ENCODE measurements at places on chromosomes 6 and 20.

DNA sequence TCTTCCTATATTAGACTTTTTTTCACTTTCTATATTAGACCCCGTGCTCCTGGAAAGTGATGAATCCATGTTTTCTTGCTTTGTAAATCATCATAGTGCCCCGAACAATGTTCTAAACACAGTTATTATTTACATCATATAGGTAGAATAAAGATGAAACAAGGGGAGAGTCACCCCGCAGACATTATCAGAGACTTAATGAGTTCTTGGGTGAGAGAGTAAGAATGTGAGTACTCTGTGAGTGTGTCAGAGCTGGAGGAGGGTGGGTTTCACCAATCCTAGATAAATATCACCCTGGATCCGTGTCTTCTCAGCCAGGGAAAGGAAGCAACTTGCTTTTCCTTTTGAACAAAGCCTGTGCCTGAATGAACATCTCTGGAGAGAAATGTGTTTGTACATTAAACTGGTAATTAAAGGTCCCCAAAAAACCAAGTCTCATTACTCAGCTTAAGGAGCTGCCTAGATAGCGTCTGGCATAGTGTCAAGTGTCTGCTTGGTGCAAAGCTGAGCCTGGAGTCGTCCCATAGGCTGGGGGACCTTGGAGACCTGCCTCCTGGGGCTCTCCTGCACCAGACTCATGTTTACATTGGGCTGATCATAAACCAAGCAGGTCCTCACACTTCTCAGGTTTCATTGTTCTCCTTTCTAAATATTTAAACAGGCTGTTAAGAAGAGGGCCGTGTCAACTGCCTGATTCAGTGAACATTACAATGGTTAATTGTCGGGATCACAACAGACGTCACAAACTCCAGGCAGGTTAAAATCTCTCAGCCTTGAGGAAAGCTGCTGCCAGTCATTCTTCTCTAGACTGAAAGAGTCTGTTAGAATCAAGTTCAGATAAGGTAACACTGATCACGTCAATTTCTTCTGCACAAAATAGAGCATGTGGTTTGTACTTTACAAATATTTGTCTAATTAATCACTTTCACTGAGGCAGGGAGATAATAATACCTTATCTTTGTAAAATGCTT, 179.7 kb upstream of the MYLIP start:
- no peak for DNase-seq

- no peak for DNase-seq
Measured at GRCh38 chr6:56765494-56765893, 122.8 kb upstream of the DST start.

- no peak for DNase-seq
Measured at GRCh38 chr6:53583451-53583850, 38.5 kb upstream of the GCLC start.

DNA sequence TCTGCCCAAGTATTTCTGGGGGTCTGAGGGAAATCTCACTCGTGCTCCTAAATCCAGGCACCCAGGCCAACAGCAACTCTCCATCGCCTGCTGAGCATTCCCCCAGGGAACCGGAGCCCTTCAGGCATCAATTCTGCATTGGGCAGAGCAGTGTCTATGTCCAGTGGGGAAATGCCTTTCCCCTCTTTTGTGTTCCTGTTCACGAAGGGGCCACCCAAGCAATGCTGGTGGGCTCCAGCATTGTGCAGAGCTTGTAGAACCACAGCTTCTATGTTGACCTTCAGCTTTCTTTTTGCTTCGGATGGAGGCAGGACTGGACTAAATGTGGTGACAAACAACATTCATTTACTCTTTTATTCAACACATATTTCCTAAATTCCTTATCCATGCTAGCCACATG, 27.2 kb upstream of the DDR1 start:
- DNase-seq, result no peak

DNA sequence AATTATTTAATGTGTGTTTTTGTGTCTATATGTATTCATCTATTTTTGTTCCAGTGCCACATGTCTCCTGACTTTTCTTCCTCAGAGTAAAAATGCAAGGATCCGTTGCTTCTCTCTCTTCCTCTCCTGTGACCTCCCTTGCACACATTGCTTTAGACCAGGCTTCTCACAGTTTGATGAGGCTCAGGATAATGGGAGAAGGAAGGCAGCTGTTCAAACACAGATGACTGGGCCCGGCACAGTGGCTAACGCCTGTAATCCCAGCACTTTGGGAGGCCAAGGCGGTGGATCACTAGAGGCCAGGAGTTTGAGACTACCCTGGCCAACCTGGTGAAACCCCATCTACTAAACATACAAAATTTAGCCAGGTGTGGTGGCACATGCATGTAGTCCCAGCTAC, 241.9 kb downstream of the SAMD5 start:
- no peak for DNase-seq

DNA sequence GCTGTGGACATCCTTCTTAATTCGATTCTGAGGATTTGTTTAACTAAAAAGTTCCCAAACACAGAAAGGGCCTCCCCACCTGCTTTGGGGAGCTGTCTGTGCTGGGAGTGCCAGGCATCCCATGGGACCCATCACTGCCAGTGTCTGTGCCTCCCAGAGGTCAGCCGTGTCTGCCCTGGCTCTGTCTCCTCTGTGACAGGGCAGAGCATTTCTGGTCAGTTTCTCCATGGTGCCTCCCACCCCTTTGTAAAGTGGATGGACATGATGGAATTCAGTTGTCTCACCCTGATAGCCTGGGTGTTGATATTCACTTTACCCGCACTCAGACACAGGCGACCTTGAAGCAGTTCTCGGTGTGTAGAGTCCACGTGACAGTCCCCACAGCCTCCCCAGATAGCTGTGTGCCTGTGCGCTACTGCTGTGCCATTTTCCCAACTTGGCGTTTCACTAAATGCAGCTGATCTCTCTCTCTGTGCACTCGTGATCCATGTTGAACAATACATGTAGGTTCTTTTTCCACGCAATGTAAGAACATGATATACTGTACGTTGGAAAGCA, 70.5 kb downstream of the CDS2 start:
- no peak for DNase-seq

DNA sequence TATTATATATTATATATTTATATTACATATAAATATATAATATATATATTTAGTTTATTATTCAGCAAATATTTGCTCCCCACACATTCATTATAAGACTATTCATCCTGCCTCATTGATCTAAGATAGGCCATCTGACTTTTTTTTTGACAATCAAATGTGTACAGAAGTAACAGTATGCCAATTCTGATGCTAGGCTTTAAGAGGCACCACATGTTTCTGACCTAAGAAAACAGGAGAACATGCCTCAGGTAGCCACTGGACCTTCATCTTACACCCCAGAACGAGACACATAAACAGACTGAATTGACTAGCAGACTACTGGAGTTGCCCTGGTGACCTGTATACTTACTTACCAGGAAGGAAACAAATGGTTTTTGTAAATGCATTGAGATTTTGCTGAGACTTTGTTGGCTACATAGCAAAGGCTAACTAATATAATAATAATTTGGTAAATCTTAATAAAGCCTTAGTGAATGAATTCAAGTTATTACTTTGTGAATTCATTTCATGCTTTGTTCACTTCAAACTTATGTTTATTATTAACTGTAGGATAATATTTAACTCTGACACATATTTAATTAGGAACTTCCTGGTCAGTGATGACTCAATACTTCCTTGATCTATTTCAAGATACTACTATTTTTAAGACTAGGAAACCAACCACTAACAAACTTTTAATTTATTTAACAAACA, 13.4 kb upstream of the MYO6 start:
- DNase-seq, result no peak

- DNase-seq, result no peak
Measured at GRCh38 chr20:57620274-57620990, at the start of gene ZBP1. Gene ZBP1 (minus strand): TSS chr20:57620426. CDS start chr20:57620295, 131 bp downstream.

GRCh38 chr6:157800420-157801237, 22.4 kb upstream of the SNX9 start:
- peak; percentile 76 for DNase-seq

GRCh38 chr20:9399322-9399721, 115.1 kb upstream of the LAMP5 start:
- no peak for DNase-seq

DNA sequence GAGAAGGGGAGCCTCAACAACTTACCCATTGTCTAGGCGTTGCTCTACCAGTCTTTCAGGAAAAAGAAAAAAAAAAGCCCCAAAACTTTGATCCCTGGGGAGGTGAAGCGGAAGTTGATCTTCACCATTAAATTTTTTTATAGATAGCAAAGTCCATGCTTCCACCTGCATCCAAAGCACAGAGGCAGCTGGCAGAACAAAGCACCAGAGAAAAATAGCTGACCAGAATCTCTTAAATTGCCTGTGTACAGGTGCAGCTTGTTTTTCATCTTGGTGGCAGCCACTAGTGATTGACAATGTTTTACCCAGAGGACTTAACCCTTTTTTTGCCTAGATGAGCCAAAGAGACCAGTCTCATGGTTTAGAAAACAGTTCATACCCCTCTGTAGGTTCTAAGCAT, 86.0 kb downstream of the MYB start:
- no peak for DNase-seq

GRCh38 chr6:96007663-96008062, 8.1 kb upstream of the FUT9 start:
- no peak for DNase-seq

GRCh38 chr20:58524814-58525213, 9.6 kb upstream of the APCDD1L start:
- DNase-seq, result no peak

DNA sequence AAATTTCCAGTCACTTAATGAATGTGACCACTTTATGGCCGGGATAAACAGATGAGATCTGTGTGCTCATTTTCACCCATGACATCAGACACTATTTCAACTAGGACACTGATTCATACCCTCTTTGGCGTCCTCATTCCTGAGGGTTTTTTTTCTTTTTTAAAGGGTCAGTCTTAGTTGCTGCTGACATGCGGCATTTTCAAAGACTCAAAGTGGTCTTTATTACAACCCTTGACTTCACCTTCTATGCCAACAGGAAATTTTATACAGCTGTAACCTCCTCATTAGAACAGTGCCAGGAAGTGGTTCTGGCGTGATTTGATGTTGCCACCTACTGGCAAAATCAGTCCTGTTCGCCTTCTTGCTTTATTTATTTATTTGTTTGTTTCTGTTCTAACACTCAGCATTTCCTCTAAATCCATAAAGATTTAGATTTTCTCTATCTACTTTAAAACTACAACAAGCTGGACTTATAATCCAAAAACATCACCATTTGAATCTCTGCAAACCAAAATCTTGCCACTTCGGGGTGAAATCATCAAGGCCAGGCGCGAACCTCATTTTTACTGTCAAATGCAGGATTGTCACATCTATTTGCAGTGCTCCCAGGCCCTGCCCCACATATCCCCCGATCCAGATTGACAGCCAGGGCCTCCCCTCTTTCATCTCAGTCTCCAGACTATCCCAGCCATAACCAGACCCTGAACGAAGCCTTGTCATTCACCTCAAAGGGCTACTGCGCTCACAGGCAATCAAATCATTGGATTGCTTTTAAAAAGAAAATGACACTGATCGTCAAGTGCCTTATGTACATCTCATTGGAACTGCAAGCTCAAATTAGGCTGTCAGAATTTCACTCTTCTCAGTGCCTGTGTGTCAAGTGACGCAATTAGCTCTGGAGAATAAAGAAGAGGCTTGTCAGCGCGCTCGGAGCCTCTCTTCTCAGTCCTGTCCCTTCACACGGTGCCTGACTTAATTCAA, 77.5 kb downstream of the C6orf118 start:
- no peak for DNase-seq

- no peak for DNase-seq
Measured at GRCh38 chr6:79001415-79001814, 76.6 kb downstream of the PHIP start.

GRCh38 chr6:6683969-6684833, 95.7 kb downstream of the LY86 start:
- DNase-seq, result no peak

GRCh38 chr20:56653211-56653610, 24.1 kb downstream of the TFAP2C start:
- no peak for DNase-seq

GRCh38 chr6:169093770-169094551, 159.7 kb downstream of the THBS2 start:
- DNase-seq, result no peak

GRCh38 chr6:20800229-20800628, 266.0 kb downstream of the CDKAL1 start:
- no peak for DNase-seq

- no peak for DNase-seq
Measured at GRCh38 chr6:112464901-112465665, 118.0 kb downstream of the RFPL4B start.

GRCh38 chr6:47464052-47464451, 13.5 kb upstream of the CD2AP start:
- DNase-seq, result no peak

DNA sequence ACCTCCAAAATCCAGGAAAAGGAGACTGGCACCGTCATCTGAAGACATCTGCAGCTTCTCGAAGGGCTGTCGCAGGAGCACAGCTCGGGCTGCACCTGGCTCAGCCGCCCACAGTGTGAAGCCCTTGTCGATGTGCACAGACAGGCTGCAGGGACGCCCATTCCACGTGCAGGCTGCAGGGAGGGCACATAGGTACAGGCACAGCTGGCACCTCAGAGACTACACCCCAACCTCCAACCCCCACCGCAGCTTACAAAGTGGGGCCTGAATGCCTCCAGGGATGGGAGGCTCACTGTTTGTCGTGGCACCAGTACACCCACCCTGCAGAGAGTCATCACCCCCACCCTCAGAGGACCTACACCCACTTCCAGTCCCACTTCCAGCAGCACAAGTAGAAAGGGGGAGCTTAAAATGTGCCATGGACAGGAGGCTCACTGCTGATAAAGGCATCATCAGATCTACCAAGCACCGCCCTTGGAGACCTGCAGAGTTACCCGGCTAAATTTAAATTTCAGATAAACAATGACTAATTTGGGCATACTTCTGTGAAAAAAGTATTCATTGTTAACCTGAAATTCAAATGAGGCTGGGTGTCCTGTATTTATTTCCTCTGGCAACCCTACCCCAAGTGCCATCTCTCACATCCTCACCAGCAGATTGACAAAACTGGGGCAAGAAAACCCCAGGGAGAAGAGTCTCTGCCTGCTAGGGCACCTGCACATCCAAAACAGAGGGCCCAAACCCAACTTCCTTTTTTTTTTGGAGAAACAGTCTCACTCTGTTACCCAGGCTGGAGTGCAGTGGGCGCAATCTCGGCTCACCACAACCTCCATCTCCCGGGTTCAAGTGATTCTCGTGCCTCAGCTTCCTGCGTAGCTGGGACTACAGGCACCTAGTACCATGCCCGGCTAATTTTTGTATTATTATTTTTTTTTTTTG, 7.7 kb upstream of the CDK5RAP1 start:
- DNase-seq, result no peak

GRCh38 chr20:39268981-39269461, 306.9 kb downstream of the DHX35 start:
- no peak for DNase-seq

- DNase-seq, result no peak
Measured at GRCh38 chr6:135025775-135026174, 28.8 kb downstream of the HBS1L start.
